ENCODE measurements at places on chromosomes 7 and 10. TPM values are rescaled to one million over a fixed set of nuclear protein-coding genes. Genes with fewer than 3 reads are reported as not detected.

The AFAP1L2 gene
- 6.3 TPM for total RNA-seq

The IRF5 gene
- total RNA-seq: 6.5 TPM

The SDK1 gene
- total RNA-seq: 0.25 TPM

The CD36 gene
- not detected for total RNA-seq

The SLC25A28 gene
- 44.7 TPM for total RNA-seq

The DTX2 gene
- 20.5 TPM for total RNA-seq

The MRPS17 gene
- total RNA-seq: 28.2 TPM

The ADRB1 gene
- 0.27 TPM for total RNA-seq
